ENCODE measurements at places on chromosomes 6 and 20.

DNA sequence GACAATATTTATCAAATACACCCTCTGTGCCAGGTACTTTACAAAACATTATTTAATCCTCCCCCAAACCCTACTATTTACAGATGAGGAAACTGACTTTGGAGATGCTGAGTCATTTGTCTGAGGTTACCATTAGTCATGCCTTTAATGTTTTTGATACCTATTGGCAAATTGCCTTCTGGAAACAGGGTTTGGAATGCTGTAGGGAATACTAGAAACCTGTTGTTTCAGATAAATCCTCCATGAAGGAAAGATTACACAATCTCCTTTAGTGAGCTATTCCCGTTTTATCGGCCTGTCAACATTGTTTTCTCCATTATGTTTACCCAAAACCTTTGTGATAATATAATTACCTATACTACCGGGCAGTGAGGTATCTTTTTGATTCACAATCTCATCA, 93.6 kb upstream of the ADGRF1 start:
- DNase-seq, result peak; percentile 98

DNA sequence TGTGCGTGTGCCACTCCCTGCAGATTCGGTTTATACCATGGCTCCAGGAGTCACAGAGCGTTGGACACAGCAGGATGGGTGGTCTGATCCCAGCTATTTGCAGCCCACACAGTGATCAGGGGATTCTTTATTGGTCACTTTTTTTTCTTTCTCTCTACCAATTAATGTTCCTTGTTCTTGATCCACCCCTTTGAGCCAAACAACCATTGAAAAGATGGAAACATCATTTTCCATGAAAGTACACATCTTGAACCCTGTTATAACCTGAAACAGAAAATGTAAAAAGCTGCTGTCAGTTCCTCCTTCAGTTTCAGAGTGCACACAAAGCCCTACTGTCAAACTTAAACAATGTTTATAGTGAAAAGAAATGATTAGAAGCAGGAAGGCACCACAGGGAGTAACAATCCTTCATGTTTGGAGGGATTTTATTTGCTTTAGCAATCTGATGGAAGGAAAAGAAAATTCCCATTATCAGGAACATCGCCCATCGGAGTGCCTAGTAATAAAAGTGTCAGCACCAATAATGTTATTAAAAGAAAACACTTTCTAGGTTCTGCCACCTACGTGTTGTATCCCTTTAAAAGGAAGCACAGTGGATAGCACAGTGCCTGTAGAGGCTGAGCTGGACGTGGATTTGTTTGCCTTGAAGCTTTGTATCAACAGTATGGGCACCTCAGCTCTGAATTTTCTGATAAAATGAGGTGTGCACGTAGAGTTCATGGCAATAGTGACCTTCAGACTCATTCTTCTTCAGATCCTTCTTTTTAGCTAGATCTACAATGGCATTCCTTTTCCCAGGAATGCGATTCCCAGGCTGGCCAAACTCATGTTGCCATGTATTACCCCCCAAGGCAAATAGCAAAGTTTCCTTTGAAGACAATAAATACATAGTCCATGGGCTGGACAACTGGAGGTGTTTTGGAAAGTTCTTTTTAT, 16.1 kb upstream of the THBD start:
- no peak for DNase-seq

DNA sequence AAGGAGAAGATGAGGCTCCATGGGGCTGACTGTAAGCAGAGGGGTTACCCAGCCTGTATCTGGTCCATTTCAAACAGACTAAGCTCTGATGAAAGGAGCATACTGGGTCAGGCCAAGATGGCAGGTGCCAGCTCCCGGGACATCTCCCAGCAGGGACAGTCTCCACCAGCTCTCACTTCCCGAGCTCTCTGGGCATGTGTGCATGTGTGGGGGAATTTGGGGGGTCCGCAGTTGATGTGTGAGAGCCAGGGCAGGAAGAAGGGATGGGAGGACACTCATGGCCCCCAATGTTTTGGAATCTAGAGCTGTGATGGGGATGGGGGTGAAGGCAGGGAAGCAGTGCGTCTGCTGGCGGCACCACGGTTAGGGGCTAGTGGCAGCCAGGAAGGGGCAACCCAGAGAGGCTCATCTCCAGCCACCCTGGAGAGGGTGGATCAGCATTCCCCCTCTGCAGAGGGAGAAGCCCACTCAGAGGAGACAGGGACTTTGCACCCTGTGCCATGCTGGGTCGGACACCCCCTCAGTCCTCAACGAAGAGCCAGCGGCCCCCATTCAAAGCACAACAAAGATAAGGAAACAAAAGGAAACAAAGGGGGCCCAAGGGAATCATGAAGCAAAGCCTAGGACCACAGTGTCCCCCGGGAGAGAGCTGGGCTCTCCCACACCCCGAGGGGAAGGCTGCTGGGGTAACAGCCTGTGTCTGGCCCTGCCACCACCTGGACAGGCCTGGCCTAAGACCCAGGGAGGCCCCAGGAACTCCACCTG, 52.4 kb downstream of the DSTN start:
- no peak for DNase-seq

- DNase-seq, result no peak
Observed at GRCh38 chr6:168167431-168168315, 88.7 kb upstream of the FRMD1 start.

DNA sequence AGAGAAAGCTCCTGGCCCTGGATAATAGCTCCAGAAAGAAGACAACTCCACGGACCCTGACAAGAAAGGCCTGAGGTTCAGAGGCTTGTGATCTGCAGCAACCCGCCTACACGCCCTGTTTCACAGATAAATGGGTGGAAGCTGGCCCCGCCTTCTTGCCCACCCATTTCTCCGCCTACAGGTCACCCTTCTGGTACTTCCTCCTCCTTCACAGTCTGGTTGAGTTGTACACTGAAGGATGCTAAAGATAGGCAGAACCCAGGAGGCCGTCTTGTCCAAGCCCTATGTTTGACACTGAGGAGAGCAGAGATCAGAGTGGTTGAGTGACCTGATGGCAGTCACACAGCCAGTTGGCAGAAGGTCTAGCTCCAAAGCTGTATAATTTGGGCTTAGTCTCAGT, 34.2 kb upstream of the MDGA1 start:
- no peak for DNase-seq

- no peak for DNase-seq
Observed at GRCh38 chr20:48463916-48464315, 363.9 kb downstream of the PREX1 start.

- peak; percentile 73 for DNase-seq
Observed at GRCh38 chr6:1624851-1625781, 15.4 kb downstream of the FOXC1 start.

DNA sequence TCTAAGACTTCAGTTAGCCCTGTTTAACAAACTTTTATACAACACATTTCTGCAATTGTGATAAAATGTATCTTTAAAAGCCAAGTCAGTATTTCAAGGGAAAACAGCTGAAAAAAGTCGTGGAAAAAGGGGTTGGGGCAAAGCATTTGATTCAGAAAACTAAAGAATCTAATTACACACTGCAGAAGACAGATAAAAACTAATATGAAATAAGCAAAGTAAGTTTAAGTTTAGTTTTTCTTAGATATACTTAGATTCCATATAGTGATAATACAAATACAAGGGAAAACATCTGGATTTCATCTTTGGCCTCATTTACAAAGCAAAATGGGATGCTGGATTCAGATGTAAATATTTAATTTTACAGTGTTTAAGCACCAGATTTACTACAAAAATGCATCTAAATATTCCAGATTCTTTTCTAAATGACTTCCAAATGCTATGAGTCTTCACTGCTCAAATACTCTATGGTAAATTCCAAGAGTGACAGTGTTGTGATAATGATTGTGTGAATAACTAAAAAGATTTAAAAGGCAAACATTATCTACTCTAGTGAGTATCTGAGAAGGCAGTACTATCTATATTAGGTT, 1.5 kb upstream of the ADNP start:
- DNase-seq, result no peak

DNA sequence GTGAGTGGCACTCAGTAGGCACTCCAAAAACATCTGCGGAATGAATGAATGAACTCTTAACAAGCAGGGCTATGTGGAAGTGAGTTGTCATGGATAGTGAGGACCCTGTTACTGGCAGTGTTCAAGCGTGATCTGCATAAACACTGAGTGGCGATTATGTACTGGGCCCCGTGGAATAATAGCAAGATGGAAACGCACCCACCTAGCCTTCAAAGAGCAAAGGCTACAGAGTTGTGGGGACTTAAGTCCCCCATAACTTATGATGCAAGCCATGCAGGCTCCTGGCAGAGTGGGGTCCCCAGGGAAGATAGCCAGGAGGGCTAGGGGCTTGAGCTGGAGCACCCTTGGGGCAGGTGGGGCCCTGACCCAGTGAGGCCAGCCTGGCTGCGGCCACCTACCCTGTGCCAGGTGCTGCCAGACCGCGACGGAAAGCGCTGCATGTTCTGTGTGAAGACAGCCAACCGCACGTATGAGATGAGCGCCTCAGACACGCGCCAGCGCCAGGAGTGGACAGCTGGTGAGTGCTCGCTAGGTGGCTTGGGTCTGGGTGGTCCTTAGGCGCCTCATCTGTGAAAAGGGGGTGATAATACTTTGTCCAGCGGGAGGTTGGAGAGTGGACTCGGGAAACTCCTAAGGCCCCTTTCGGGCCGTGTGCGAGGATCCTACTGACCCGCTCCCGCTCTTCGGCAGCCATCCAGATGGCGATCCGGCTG, 20.0 kb downstream of the DEF6 start:
- DNase-seq, result no peak

GRCh38 chr6:4661391-4661790, 114.8 kb upstream of the CDYL start:
- DNase-seq, result no peak

DNA sequence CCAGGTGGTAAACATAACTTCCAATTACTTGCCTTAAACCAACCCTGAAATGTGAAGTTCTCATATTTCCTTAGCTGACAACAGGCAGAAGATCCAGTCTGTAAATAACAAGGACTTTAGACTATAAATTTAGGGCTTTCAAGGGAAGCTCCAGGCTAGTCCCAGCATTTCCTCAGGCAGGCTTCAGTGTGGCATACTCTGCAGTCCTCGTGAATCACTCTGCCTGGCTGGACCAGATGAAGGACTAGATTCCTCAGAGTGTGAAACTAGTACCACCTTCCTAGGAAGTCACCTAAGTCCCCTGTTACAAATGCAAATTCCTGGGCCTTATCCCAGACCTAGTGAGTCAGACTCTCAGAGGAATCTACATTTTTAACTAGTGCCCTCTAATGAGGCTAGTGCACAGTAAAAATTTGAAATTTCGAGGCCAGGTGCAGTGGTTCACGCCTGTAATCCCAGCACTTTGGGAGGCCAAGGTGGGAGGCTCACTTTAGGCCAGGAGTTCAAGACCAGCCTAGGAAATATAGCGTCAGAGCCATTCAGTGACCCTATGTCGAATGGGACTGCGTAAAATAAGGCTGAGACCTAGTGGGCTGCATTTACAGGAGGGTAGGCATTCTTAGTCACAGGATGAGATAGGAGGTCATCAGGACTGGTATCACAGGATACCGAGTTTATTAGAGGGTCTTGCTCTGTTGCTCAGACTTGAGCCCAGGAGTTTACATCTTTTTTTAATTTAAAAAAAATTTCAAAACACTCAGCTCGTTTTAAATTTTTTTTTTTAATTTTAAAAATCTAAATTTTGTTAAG, 279.6 kb upstream of the JARID2 start:
- DNase-seq, result no peak

- DNase-seq, result peak; percentile 33
Observed at GRCh38 chr20:1291191-1291741, 25.2 kb downstream of the SNPH start.

DNA sequence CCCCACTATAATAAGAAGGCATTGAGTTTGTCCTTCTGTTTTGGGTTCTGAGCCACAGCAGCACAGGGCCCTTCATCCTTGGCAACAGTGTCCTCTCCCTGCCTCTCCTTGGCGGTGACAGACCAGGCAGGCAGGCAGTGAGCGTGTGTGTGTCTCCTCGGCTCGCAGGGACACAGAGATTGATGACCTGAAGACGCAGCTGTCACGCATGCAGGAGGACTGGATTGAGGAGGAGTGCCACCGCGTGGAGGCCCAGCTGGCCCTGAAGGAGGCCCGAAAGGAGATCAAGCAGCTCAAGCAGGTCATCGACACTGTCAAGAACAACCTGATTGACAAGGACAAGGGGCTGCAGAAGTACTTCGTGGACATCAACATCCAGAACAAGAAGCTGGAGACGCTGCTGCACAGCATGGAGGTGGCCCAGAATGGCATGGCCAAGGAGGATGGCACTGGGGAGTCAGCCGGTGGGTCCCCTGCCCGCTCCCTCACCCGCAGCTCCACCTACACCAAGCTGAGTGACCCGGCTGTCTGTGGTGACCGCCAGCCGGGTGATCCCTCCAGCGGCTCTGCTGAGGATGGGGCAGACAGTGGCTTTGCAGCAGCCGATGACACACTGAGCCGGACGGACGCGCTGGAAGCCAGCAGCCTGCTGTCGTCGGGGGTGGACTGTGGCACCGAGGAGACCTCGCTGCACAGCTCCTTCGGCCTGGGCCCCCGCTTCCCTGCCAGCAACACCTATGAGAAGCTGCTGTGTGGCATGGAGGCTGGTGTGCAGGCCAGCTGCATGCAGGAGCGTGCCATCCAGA, 24.0 kb downstream of the SDCBP2 start:
- no peak for DNase-seq

DNA sequence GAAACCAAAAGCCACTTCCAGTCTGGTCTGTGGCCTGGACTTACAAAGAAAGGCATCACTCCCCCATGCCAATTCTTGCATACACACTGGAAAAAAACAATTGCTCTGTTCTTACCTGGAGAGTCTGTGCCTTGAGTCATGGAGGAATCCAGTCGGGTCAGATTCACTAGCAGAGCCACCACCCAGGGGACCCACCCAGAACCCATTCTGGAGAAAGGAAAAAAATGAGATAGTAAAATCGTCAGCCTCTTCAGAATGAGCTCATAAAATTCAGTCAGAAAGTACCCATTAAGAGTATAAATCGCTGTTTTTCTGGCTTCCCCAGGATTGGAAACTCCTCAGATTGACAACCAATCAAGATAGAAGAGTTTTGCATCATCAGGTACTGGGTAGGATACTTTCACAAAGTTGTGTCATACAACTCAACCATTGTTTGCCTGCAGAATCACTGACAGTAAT, at the start of gene HLA-DOB:
Gene HLA-DOB, minus strand, starts transcription at position 257 of the 459 bp plus-strand sequence. Its CDS starts 51 bp downstream, at position 206.
- DNase-seq, result peak; percentile 51

DNA sequence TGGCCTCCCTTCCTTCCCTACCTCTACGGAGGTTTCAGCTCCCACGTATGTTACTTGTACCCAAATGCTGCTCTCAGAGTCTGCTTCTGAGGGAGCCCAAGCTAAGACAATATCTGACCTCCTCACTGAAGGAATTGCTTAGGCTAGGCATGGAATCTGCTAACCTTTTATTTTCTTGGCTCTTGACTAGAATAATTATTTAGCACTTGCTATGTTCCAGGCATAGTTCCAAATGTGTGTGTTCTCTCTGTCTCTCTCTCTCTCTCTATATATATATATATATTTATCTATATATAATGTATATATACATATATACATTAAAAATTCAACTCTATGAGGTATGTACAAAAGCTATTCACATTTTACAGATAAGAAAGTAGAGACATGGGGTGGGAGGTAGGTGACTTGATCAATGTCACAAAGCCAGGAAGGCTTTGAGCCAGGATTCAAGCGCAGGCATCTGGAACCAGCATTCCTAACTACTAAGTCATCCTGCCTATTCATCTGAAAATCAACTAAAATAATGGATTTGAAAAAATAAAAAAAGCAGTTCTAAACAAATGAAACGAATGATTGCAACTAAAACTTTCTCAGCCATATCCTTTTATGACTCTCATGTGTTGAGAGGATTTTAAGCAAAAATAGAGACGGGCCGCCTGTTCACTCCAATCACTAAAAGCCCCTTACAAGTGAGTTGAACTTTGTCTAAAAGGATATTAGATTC, 189.7 kb upstream of the JAG1 start:
- peak; percentile 87 for DNase-seq

- DNase-seq, result no peak
Observed at GRCh38 chr20:50438986-50439407, 71.2 kb upstream of the PTPN1 start.

All from endothelial cell of umbilical vein (primary cell).